Bronchial smooth muscle cell (primary cell): ENCODE measurements at places on chromosomes 12 and 14. TPM values are rescaled to one million over a fixed set of nuclear protein-coding genes. Genes with fewer than 3 reads are reported as not detected.

CDK4 gene
- 163 and 185 TPM in 2 replicates for total RNA-seq

RAD52 gene
- total RNA-seq = 14.0 and 15.9 TPM in 2 replicates

GALNT4 gene
- total RNA-seq = 8.7 and 11.3 TPM in 2 replicates

PIWIL1 gene
- not detected in 2 replicates for total RNA-seq

ANKRD33 gene
- 0.09 and 0.16 TPM in 2 replicates for total RNA-seq

CEBPE gene
- 0.16 TPM in 1 of 2 replicates, not detected in the other for total RNA-seq

CISTR gene
- not detected in 2 replicates for total RNA-seq

MYG1 gene
- 50.8 and 56.3 TPM in 2 replicates for total RNA-seq

FOXM1 gene
- 1.3 and 2.0 TPM in 2 replicates for total RNA-seq

MTRFR gene
- 9.4 and 10.7 TPM in 2 replicates for total RNA-seq

TSPAN9 gene
- 23.2 and 60.1 TPM in 2 replicates for total RNA-seq

FKBP11 gene
- total RNA-seq = 14.4 and 15.8 TPM in 2 replicates

WNT1 gene
- total RNA-seq = not detected in 2 replicates

MLH3 gene
- total RNA-seq = 19.9 and 29.0 TPM in 2 replicates

AQP2 gene
- not detected in 2 replicates for total RNA-seq

KRT3 gene
- not detected in 2 replicates for total RNA-seq

KIF5A gene
- total RNA-seq = 0.47 and 0.60 TPM in 2 replicates

CLEC1B gene
- total RNA-seq = not detected in 2 replicates

KRT82 gene
- total RNA-seq = not detected in 2 replicates

EML1 gene
- 84.0 and 251 TPM in 2 replicates for total RNA-seq

TULP3 gene
- total RNA-seq = 14.3 and 14.8 TPM in 2 replicates

BICDL1 gene
- not detected in 2 replicates for total RNA-seq

TTC6 gene
- total RNA-seq = under 0.01 TPM in 1 of 2 replicates, not detected in the other

FGD4 gene
- 5.2 and 13.7 TPM in 2 replicates for total RNA-seq
